GM23338 (cell line): ENCODE measurements at places on chromosomes 11 and 22. TPM values are rescaled to one million over a fixed set of nuclear protein-coding genes. Genes with fewer than 3 reads are reported as not detected.

OR52B6 gene
- polyA plus RNA-seq = not detected in 2 replicates

OR56A4 gene
- polyA plus RNA-seq = 0.16 and 0.23 TPM in 2 replicates

MFRP gene
- polyA plus RNA-seq = not detected in 2 replicates

ST14 gene
- polyA plus RNA-seq = 7.9 and 8.3 TPM in 2 replicates

DEPDC7 gene
- 8.6 and 9.1 TPM in 2 replicates for polyA plus RNA-seq
